ENCODE measurements at places on chromosomes 4 and X.
A peak's percentile ranks its signal among the peaks of the same experiment; 100 is the strongest.

DNA sequence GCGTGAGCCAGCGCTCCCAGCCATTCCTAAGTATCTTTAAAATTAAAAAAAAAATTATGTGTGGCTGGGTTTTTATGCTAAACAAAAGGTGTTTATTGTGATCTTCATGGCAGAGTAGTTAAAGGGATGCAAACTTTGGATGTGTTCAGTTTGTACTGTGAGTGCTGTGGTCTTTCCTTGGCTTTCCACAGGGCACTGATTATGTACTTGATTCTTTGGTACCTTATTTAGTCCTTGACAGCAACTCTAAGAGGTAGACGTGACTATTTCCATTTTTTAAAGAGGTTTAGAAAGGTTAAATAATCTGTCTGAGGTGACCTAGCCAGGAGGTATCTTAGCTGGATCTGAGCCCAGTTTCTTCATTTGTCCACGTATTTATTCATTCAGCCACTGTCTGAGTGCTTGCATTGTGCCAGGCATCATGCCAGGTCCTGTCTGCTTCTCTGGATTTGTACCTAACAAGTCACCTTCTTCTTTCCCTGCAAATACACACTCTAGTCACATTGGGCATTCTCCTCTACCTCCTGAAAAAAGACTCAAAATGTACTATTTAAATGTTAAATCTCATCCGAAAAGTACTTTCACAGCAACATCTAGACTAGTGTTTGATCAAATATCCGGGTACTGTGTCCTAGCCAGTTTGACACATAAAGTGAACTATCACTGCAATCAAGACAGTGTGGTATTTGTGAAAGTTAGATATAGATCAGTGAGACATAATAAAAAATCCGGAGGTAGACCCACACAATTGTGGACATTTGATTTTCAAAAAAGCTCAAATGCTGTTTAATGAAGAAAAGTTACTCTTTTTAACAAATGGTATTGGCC lies 31.5 kb downstream of the WWC2 start:
- DNase-seq, result no peak

- no peak for DNase-seq
Measured at GRCh38 chr4:138982754-138983153, 32.8 kb upstream of the NOCT start.

GRCh38 chr4:98586962-98587354 lies 71.5 kb downstream of the TSPAN5 start:
- DNase-seq, result no peak

- DNase-seq, result peak; percentile 16
Measured at GRCh38 chrX:104335756-104336155, 81.0 kb upstream of the ESX1 start.

DNA sequence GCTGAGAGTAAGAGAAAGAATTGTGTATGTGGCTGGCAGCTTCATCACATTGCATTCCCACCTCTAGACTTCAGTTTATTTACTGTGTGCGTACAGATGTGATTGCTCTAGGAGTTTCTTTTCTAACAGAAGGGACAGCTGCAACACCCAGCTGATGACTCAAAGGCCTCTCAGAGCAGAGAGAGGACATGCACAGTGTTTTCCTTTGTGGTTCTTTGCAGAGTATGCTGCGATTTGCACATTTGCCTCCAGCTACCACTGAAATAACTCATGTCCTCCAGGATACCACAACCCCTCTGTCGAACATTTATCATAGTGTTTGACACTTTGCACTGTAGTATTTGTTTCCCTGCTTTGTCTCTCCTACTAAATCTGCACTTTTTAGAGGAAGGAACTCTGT lies 294.1 kb downstream of the STIM2 start:
- peak; percentile 75 for DNase-seq

DNA sequence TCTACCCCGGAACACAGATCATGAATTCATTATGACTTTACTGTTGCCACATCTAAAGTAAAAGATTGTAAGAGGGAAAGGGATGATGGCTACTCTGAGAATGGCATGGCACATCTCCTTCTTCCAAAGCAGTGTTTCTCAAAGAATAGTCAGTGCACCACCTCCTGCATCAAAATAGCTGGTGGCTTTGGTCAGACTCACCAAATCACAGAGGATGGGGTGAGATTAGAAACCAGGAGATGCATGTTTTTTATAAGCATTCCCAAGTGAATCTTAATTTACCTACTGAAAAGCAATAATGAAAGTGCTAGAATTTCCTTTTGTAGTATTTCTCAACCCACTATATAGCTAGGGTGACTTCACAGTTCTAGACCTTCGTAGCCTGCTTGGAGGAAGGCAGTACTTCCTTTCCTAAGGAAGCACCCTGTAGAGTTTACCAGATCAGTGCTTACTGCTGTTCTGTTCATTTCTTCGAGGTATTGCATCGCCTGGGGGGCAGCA lies 340.8 kb upstream of the KLF3 start:
- no peak for DNase-seq

- DNase-seq, result no peak
Measured at GRCh38 chrX:120653000-120653399, 23.1 kb upstream of the C1GALT1C1 start.

DNA sequence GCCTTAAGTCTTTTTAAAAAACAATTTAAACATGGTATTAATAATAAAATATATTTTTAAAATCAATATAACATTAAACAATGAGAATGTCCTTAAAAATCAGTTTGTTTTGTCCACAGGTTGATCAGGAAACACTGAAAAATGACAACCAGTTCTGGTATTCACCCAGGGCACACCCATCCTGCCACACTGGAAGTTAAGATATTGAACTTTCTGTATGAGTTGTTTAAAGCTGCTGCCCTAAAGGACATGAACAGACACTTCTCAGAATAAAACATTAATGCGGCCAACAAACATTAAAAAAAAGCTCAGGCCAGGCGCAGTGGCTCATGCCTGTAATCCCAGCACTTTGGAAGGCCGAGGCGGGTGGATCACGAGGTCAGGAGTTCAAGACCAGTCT lies 15.0 kb upstream of the HOPX start:
- no peak for DNase-seq

DNA sequence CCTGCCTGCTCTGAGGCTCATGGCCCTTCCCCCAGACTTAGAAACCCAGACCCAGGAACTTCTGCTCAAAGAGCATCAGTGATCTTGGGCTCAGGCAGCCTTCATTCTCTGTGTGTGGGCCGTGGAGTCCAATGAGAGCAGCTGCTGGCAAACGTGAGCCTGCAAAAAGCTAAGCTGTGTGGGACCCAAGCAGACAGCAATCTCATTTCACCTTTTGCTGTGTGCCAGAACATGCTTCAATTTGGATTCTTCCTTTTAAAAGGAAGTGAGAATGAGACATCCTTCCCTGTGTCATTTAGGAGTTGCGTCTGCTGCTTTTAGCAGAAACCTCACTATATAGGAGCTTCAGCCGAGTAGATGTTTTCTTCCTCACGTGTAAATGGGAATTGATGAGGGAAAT lies 238.5 kb downstream of the EVC2 start:
- DNase-seq, result no peak

GRCh38 chr4:184386271-184386781 lies 88.0 kb downstream of the IRF2 start:
- DNase-seq, result no peak

DNA sequence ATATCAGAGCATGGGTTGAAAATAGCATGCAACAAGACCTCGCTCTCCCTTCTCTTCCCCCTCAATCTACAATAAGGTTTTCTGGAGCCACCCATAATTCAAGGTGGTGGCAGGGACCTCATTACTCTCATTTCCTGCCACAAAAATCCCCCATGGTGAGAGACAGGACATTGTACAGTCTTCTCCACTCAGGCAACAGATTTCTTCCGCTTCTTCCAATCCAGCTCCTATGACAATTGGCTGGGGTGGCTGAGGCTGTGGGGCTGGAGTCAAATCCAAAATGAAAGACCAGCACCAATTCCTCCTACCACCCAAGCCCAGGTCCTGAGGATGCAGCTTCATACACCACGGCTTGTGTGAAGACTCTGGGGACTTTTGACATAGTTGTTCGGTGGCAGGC lies 40.3 kb upstream of the NKRF start:
- DNase-seq, result no peak

GRCh38 chrX:107442914-107443527 lies 6.4 kb upstream of the FRMPD3 start:
- DNase-seq, result no peak

GRCh38 chr4:88522702-88523324 lies 763 bp downstream of the PYURF start:
- no peak for DNase-seq

DNA sequence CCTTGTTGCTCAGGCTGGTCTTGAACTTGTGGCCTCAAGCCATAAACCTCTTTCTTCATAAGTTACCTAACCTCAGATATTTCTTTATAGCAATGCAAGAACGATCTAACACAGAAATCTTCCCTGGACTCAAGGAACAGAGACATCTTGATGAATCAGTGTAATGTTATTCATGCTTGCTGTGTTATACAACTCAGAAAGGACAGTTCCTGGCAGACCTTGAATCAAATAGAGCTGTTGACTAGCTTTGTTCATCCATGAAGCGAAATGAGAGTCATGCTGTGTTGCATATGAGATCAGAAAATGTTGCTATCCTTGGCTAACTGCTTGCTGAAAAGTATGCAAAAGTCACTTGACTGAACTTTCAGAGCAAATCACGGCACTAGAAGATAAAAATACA lies 72.6 kb upstream of the ARHGAP24 start:
- DNase-seq, result peak; percentile 81

DNA sequence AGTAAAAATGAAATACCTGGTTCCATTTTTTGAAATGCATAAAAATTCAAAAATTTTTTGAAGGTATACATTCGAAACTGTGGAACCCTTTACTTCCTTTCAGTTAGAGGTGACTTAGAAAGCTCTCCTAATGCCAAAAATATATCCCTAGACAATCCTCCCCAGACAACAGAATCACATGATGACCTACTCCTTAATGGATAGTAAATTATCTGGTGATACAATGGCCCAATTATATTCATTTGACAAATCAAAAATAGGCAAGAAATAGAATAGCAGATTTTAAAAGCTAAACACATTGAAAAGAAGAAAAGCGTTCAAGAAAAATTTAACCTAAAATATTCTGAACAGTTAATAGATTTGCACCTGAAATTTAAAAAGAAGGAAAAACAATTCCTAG lies 3.5 kb upstream of the UGT2A2 start:
- no peak for DNase-seq

All from fibroblast of skin of left quadriceps (primary cell).